ENCODE measurements at places on chromosomes 11 and 22. TPM values are rescaled to one million over a fixed set of nuclear protein-coding genes. Genes with fewer than 3 reads are reported as not detected.

- DNase-seq = no peak
- no peak overlapping the region for H3K27ac ChIP-seq
- no peaks in the 10 kb centered on the region for H3K27me3 ChIP-seq
- H3K36me3 ChIP-seq = no peaks in the 10 kb centered on the region
These were observed 30.4 kb downstream of the CBL start for GRCh38 chr11:119236490-119236889.

DNA sequence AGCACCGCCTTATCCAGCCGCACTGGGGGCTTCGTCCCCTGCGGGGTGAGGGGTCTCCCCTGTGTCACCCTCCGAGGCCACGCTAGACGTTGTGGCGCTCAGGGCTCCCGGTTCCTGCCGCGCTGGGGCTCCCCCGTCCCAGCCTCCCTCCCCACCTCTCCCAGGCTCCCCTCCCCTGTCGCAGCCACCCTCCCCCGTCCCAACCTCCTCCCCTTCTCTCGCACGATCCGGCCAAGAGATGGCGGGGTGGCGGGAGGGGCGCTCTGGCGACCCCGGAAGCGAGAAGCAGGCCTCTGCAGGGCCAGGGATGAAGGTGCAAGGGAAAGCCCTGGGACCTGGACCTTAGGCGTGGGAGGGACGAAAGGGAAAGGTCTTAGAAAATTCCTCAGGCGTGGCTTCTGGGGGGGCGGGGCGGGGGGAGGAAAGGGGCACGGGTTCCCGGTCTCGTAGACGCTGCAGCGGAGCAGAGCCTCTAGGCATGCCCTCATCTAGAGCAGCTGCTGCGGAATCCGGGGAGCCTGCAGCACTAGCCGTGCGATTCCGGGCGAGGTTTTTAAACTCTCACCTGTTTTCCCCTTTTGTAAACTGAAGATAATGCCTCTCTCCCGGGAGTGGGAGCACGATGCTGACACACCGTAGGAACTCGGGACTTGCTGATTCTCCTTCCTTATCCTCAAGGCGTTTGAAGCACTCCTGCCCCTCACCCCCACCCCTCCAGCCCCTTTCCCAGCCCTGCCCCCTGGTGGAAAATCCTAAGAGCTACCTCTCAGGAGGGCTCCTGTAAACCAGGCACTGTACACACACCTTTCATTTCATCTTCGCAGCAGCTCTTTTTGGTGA is 14.4 kb downstream of the KCNJ5 start:
- H3K27ac ChIP-seq = peak overlapping the region; percentile 68
- H3K27me3 ChIP-seq = no peaks in the 10 kb centered on the region
- H3K36me3 ChIP-seq = no peaks in the 10 kb centered on the region

GRCh38 chr11:47378010-47378835 is at the start of gene SPI1:
SPI1 (minus strand) TSS chr11:47378547; CDS start chr11:47378353, 194 bp downstream.
- no peak for DNase-seq
- no peaks in the 10 kb centered on the region for H3K36me3 ChIP-seq
- no peaks in the 10 kb centered on the region for H3K27me3 ChIP-seq
- H3K4me1 ChIP-seq = peaks cover 28% of the 10 kb centered on the region

- no peaks in the 10 kb centered on the region for H3K27me3 ChIP-seq
- peak; percentile 40 for DNase-seq
- no peaks in the 10 kb centered on the region for H3K36me3 ChIP-seq
- peak overlapping the region; percentile 63 for H3K27ac ChIP-seq
- H3K4me1 ChIP-seq = peaks cover 16% of the 10 kb centered on the region
These were observed 179.4 kb downstream of the CADM1 start for GRCh38 chr11:115324581-115325432.

DNA sequence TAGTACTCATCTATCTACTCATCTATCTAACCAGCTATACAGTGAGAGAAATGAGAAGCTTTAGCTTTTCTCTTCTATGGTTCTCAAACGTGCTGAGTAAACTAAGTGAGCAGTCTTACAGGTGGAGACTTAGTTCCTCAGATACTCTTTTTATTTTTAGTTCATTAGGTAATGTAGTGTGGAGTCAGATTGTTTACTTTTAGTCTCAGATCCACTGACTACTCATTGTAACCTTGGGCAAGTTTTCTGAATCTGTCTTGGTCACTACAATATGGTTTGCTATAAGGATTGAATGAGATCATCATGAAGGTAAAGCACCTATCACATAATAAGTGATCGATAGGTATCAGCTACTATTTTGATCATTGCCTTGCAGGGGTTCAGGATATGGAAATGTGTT is 160.1 kb downstream of the RAB38 start:
- H3K36me3 ChIP-seq = no peaks in the 10 kb centered on the region
- H3K27ac ChIP-seq = no peak overlapping the region
- no peak for DNase-seq
- no peak overlapping the region for H3K4me3 ChIP-seq
- no peaks in the 10 kb centered on the region for H3K4me1 ChIP-seq

DNA sequence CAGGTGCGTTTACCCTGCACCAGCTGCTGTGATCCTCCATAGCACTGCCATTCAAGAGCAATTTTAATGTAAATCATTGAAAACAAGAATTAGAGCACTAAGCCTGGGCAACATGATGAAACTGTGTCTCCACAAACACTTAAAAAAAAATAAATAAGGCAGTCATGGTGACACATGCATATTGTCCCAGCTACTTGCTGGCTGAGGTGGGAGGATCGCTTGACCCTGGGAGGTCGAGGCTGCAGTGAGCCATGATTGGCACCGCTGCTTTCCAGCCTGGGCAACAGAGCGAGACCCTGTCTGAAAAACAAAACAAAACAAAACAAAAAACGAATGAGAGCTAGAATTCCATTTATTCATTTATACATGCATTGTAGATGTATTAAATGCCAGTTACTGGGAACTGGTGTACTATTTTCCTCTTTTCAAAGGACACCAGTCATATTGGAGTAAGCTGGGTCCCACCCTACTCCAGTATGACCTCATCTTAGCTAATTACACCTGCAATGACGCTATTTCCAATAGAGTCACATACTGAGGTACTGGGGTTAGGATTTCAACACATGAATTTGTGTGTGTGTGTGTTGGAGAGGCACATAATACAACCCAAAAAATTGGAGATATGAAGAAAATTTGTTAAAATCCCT is 101.9 kb downstream of the MICAL2 start:
- peaks cover 25% of the 10 kb centered on the region for H3K4me1 ChIP-seq
- H3K27me3 ChIP-seq = no peaks in the 10 kb centered on the region
- no peak overlapping the region for H3K4me3 ChIP-seq
- DNase-seq = peak; percentile 37
- H3K36me3 ChIP-seq = peaks cover 23% of the 10 kb centered on the region

TRIM29 gene
- 1.6 TPM for total RNA-seq
